Foreskin keratinocyte (primary cell): ENCODE measurements at places on chromosomes 16 and 17. TPM values are rescaled to one million over a fixed set of nuclear protein-coding genes. Genes with fewer than 3 reads are reported as not detected.

DNA sequence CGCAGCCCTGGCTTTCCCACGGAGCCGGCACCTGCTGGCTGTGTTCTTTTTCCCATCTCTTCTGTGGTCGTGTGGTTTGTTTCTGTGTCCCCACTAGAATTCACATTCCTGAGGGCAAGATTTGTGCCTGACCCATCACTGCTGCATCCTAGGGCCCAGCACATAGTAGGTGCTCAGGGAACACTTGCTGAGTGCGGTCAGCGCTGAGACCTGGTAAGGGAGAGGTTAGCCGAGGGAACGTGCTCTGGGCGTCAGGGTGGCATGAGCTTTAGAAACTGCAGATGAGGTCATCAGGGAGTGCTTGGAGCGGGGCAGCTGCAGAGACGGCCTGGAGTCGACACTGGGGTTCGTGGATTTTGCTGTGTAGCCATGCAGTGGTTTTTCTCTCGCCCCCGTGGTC lies 5.9 kb downstream of the DEF8 start:
- no peak for DNase-seq

Gene EIF1
- total RNA-seq = 346 and 364 TPM in 2 replicates

DNA sequence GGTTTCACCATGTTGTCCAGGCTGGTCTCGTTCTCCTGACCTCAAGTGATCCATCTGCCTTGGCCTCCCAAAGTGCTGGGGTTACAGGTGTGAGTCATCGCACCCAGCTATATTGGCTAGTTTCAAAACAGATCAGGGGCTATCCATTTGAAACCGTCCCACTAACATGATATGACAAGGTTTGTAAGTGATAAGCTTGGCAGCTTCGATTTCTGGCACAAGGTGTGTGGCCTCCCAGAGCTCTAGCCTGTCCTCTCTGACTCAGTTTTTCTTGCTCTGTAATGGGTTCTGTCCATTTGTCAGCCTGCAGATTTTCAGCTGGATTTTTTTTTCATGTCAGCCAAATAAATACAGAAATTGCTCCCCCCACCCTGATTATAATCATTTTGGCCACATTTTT lies 31.8 kb upstream of the TENT4B start:
- no peak for DNase-seq

Gene GRAP
- 0.14 TPM in 2 replicates for total RNA-seq

DNA sequence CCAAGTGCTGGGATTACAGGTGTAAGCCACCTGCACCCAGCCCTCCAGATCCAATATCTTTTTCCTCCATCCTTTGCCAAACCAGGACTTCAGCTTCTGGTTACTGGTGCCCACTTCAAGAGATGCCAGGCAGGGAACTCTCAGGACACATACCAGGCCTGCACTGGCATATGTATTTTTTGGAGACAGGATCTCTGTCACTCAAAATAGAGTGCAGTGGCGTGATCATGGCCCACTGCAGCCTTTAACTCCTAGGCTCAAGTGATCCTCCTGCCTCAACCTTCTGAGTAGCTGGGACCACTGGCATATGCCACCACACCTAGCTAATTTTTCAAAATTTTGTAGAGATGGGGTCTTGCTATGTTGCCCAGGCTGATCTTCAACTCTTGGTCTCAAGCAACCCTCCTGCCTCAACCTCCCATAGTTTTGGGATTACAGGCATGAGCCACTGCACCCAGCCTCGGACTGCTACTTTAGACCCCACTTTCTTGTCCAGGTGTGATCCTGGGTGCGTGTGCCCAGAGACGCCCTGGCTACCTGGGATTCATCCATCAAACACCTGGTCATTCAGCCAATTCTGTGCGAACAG lies 55.8 kb downstream of the BMERB1 start:
- no peak for DNase-seq

GRCh38 chr17:57084361-57084801 lies 665 bp upstream of the AKAP1 start:
- DNase-seq = peak; percentile 65

- DNase-seq = no peak
Measured at GRCh38 chr17:75273977-75274708, 3.1 kb upstream of the MIF4GD start.

DNA sequence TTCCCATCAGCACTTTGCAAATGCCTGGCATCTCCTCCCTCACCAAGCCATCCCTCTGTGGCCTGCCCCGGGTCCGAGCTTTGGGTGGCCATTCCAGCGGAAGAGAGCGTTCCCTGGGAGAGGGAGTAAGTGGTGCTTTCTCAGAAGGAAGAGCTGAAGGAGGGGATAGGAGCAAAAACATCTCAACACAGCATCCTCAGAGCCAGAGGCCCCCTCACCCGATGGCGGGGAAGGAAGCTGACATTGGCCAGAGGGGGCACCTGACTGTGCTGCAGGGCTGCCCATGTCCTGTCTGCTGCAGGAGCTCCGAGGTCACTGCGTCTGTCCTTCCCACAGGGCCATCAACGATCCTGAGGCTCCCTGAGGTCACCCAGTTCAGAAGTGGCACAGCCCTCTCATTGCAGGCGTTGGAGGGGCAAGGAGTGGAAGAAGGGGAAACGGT lies 427 bp upstream of the TLCD3B start:
- no peak for DNase-seq

Gene FNDC8
- total RNA-seq = not detected in 2 replicates

DNA sequence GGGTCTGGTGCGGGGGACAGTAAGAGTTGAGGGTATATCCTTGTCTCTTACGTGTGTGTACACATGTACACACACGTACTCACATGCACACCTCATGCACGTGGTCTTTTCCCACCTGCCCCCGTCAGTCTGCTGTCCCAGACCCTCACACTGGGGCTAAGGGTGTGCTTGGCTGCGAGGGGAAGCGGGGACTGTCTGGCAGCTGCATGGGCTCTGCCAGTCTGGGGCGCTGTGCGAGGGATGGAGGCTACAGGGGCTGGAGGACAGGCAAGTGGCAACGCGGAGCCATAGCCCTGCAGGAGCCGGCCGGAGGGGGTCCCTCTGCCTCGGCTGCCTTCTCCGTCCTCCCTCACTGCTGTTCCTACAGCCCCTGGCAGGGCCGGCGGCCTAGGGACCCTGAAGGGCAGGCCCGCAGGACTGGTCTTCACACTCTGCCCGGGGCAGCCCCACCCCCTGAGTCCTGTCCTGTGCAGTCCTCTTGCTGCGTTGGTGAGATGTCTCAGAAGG lies 20.8 kb upstream of the SLC38A10 start:
- no peak for DNase-seq

DNA sequence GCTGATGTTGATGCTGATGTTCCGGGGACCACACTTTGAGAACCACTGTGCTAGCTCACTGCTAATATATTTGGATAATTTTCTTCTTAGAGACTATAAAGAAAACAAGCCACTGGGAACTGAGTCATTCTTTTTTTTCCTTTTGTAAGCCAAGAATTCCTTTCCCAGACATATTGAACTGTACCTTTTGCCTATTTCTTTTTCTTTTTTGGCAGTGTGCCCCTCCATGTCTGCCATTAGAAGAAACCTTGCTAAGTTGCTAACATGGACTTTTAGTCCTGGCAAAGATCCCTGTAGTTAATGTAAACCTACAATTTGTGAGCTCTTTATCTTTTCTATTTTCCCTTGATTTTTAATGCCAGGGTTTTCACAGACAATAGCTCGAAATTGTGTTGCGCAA lies 17.3 kb upstream of the ERCC4 start:
- DNase-seq = no peak

DNA sequence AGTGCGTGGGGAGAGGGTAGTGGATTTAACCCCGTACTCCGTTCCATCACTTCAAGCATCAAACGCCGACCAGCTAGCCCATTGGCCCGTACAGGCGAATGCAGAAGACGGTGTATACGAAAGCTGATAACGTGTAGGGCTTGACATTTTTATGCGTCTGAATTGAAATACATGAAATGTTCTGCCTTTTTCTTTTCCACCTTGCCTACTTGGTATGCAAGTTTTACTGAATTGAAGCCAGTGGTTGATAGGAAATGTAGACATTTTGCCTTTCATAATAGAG lies 834 bp upstream of the STAT3 start:
- no peak for DNase-seq

- DNase-seq = no peak
Measured at GRCh38 chr17:41393826-41394225, 3.6 kb downstream of the KRT31 start.

DNA sequence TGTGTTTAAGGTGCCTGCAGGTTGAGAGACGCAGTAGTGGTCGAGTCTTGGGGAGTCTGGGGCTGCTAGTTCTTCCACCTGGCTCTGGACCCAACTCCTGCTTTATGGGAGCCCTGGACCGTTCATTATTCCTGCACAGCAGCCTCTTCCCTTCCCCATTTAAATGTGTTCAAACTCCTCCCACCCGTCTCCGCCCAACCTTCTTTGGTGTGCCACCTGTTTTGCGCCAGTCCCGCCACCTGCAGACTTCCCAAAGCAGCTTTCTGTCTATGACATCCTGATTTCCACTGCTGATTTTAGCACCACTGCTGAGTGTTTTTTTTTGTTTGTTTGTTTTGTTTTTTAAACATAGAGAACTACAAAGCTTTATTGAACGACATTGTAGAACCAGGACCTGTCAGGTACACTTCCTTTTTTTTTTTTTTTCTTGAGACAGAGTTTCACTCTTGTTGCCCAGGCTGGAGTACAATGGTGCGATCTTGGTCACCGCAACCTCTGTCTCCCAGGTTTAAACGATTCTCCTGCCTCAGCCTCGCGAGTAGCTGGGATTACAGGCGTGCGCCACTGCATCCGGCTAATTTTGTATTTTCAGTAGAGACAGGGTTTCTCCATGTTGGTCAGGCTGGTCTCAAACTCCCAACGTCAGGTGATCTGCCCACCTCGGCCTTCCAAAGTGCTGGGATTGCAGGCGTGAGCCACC lies 12.8 kb downstream of the ADORA2B start:
- DNase-seq = no peak

Gene ATXN7L3
- 43.5 and 45.3 TPM in 2 replicates for total RNA-seq

DNA sequence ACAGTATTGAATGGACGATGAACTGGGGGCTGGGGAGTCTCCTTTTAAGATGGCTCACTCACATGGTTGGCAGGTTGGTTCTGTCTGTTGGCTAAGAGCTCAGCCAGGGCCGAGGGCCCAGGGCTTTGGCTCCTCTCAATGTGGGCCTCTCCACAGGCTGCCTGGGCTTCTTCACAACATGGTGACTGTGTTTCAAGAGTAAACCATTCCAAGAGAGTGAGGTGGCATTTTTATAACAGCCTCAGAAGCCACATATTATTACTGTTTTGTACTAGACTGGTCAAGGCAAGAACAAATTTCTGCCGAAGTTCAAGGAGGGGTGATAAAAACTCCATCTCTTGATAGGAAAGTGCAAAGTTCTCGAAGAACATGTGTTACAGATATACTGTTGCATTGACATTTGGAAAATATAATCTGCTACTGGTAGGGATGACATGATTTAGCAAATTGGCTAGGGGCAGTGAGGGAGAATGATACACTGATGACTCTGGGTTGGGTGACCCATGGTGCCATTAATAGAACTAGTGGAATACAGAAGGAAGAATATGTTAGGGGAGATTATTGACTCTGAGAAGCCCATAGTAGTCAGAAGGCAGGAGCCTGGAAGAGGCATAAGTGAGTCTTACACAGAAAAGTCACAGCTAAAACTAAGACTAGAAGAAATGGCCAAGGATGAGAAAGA lies 13.7 kb downstream of the KRABD2 start:
- DNase-seq = no peak

- DNase-seq = no peak
Measured at GRCh38 chr16:8611886-8612600, 9.5 kb upstream of the METTL22 start.

Gene TBC1D3
- total RNA-seq = 1.8 TPM in 1 of 2 replicates, not detected in the other

Gene TBC1D3L
- 1.9 and 2.0 TPM in 2 replicates for total RNA-seq

- no peak for DNase-seq
Measured at GRCh38 chr17:38352245-38353085, 821 bp downstream of the SOCS7 start.

GRCh38 chr16:88941913-88942909 lies 34.8 kb downstream of the CBFA2T3 start:
- no peak for DNase-seq

- no peak for DNase-seq
Measured at GRCh38 chr17:70080541-70081347, 5.7 kb downstream of the KCNJ16 start.

GRCh38 chr16:9903-10665 lies 43.3 kb downstream of the POLR3K start:
- no peak for DNase-seq

DNA sequence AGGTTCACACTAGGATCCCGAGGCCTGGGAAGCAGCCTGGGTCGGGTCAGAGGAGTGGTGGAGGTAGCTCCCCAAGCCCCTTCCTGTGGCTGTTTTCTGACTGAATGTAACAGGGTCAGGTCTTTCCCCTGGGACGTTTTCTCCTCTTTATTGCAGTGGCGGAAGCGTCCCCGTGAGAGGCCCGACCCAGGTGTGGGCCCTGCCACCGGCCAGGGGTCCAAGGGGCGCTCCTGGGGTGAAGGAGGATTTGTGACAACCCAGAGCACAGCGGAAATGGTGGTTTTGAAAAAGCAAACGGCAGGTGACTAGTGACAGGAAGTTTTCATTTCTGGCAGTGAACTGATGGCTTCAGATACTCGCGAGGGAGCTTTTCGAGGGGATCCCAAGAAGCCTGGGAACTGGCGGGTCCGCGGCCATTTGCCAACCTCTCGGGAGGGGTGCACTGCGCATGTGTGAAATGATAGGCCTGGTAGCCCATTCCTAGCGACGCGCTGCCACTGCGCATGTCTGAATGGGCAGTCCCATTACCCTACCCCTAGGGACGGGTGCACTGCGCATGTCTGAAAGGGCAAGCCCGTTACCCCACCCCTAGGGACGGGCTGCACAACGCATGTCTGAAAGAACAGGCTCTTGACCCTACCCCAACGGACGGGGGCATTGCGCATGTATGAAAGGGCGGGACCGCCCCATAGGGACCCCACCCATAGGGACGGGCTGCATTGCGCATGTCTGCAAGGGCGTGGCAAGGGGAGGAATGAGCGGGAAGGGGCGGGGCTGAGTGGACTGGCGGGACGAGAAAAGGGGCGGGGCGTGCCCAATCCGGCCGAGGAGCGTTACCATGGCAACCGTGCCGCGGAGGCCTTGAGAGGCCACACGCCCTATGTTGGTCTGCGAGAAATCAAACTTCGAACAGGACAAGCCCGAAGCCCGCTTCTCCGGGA lies 1747.9 kb downstream of the TP53TG3F start:
- DNase-seq = no peak

DNA sequence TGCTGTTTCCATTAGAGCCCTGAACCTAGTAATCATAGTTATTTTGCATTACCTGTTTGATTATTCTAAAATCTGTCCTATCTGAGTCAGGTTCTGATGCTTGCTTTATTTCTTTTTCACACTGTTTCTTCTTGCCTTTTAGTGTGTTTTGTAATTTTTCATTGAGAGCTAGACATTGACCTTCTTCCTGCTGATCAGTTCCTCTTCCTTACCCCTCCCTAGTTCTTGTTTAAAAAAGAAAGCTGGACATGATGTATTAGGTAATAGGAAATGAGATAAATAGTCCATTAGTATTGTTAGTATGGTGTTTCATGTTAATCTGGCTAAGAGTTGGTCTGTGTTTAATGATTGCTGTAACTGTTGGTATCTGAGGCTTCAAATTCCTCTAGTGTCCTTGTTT lies 13.4 kb downstream of the WWP2 start:
- no peak for DNase-seq

Gene HEATR9
- not detected in 2 replicates for total RNA-seq

GRCh38 chr17:78148286-78149016 lies 2.3 kb downstream of the C17orf99 start:
- DNase-seq = no peak
